ENCODE measurements at places on chromosomes 3 and 15.

- DNase-seq: no peak
These were observed 7.7 kb downstream of the STOML1 start for GRCh38 chr15:73984208-73984979.

GRCh38 chr3:52705438-52705687 is 228 bp downstream of the GLT8D1 start:
- DNase-seq: no peak

DNA sequence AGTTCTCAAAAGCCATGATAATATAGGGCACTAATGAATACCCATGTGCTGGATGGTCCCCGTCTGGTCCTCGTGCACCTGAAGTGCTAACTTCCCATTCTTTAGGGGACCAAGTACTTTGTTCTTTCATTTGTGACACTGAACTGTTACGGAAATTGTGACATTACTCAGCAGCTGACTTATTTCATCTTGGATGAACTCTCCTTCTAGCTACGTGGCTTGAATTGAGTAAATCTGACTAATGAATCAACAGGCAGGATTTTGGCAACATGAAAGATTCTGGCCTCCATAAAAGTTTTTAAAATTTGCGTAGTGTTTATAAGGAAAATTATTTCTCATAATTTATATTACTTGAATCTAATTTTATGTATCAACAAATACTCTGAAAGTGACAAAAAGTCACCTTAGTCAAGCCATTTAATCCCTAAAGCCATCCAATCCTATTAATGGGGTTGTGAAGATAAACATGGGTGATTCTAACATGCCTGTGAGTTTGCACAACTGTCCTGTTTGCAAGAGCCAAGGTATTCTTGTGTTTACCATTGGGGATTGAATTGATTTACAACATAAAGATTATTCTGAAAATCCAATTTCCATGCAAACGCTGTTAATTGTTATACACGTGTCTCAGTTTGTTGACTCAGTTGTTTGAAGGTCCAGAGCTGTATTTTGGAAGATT is 119.9 kb downstream of the AGBL1 start:
- DNase-seq: no peak

- no peak for DNase-seq
These were observed 128.8 kb upstream of the BFSP2 start for GRCh38 chr3:133271042-133271441.

DNA sequence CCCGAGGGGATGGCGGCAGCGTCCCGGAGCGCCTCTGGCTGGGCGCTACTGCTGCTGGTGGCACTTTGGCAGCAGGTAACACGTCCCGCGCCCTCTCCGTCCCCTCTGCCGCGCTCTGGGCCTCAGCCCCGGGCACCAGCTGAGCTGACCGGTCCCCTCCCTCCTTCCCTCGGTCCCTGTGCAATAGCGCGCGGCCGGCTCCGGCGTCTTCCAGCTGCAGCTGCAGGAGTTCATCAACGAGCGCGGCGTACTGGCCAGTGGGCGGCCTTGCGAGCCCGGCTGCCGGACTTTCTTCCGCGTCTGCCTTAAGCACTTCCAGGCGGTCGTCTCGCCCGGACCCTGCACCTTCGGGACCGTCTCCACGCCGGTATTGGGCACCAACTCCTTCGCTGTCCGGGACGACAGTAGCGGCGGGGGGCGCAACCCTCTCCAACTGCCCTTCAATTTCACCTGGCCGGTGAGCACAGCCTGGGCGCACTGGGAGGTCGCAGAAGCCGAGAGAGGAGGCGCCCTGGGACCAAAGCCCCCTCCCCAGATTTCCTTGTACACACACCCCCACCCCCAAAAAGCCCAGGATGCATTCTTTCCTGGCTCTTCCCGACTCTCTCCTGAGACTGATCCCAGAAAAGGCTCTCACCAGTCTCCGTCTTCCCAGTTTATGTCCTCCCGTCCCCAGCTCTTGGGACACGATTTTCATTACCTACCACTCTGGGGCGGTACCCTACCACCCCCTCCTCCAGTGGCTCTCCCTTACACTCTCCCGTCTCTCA is 705 bp downstream of the DLL4 start:
- DNase-seq: peak; percentile 57

GRCh38 chr3:18559331-18559842 is 134.2 kb upstream of the SATB1 start:
- DNase-seq: no peak

GRCh38 chr15:29039466-29040369 is 153.9 kb downstream of the APBA2 start:
- DNase-seq: no peak

- DNase-seq: no peak
These were observed 111.5 kb downstream of the CFAP44 start for GRCh38 chr3:113329757-113330156.

DNA sequence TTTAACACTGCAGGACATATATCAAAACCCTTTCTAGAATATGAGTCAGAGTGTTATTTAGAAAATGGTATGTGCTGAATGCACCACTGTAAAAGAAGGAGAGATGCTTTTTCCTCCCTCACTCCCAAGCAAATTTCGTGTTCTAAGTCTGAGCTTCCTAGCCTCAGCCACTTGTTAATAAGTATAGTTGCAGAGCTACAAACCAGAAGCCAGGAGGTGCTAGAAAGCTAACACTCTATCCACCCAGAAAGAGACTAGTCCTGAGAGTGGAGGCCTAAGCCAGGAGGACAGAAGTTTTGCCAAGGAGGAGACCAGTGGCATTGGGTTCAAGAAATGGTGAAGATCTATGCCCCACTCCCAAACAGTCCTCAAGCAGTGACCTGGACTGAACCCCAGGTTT is 40.5 kb upstream of the GYG1 start:
- DNase-seq: no peak

DNA sequence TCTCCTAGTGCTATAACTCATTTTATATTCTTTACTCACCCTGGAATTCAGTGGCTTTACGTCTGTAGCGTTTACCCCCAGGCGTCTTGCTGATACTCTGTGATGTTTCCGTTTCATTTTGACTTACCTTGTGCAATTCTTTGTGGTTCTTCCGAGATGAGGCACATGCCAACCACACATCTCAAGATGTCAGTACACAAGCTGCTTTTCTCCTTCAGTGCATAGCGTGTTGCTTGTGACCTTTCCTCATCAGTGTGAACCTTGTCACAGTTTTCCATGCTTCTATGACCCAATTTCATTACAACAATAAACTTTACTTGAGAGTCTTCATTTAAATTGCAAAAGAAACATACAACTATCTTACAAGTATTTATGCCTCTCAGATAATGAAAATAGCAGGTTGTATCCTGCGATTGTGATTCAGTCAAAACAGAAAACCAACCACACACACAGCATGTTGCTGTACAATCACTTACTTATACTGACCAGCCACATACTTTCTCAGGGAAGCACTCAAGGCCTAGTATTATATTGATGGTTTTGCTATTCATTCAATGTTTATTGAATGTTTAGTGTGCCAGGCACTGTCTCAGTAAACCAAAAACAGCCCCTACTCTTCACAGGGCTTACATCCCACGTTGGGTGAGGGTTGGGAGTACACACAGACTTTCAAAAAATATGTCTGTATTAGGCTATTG is 4.6 kb upstream of the TBL1XR1 start:
- no peak for DNase-seq

DNA sequence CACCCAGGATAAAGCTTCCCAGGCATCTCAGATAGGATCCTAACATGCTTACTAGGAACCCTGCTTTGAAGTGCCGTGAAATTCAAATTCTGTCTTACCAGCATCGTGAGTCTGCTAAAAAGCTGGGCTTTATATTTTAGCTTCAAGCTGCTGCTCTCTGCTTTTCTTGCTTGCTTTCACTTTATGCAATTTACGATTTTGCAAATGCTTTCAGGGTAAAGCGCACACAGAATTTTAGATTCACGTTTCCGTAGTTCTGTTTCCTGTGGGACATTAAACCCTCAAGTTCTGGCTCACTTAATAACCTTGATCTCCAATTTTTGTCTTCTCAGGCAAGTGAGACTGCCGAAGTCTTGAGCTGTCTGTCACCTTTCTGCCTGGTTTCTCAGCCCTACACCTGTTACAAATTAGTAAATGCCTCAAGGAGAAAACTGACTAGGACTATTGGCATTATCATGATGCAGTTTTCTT is 170.5 kb upstream of the TGFBR2 start:
- DNase-seq: no peak

GRCh38 chr3:115691964-115692363 is 68.7 kb downstream of the GAP43 start:
- DNase-seq: no peak

DNA sequence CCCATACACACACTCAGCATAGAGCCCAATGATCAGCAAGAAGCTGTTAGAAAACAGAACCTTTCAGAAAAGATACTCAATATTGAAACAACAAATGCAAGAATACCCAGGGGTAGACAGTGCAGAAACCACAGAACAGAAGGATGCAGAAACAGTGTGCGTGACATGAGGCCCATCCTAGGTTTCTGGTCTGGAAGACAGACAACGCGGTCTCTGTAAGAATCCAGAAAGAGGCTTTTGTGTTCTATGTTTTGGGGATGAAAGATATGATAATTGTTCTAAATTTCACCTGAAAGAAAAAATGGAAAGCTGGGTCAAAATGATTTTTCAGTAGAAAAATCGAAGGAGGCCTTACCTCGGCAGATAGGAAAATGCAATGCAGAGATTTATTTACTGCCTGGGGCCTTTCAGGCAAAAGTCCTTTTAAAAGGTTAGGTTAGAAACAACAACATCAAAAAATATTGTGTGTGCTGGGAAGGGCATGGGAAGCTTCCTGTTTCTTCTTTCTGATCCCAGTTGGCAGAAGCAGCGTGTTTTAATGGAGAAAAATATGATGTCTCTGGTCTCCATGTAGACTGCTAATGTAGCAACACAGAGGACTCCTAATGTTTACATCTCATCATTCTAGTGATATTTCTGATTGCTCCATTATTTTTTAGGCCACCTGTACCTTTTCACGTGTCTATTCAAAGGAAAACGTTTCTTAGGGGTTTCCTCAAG is 17.0 kb downstream of the SYNM start:
- DNase-seq: no peak

- DNase-seq: no peak
These were observed 423.6 kb downstream of the OTOL1 start for GRCh38 chr3:161920196-161920595.

DNA sequence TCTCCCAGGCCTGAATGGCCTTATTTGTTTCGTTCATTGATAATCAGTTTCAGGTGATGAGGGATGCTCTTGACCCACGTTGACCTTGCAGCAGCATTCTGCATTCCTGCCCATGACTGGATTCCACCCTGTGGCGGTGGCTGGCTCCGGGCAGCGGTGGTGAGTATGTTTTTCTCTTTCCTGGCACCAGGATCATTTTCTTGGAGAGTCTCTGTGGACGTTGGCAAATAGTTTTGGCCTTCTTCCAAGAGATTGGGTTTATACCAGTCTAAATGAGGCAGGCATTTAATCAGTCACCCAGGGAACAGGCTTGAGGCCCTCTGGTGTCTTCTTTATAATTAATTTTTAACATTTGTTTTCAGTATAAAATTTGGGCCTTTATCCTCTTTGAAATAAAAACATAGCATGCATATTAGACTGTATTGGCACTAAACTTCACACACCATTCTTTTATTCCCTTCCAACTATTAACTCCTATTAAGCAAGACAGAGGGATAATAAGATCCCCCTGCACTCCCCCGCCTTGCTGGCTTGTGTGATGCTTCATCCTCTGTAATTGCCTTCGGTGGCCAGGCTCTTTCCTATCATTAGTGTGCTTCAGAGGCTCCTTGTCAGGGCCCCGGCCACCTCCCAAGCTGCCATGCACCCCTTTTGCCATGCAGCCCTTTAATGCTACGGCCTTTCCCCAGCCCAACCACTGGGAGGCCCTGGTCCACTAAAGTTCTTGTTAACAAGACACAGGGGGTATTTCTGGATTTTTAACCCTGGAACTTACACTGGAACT is 176.2 kb upstream of the TOPAZ1 start:
- DNase-seq: no peak

DNA sequence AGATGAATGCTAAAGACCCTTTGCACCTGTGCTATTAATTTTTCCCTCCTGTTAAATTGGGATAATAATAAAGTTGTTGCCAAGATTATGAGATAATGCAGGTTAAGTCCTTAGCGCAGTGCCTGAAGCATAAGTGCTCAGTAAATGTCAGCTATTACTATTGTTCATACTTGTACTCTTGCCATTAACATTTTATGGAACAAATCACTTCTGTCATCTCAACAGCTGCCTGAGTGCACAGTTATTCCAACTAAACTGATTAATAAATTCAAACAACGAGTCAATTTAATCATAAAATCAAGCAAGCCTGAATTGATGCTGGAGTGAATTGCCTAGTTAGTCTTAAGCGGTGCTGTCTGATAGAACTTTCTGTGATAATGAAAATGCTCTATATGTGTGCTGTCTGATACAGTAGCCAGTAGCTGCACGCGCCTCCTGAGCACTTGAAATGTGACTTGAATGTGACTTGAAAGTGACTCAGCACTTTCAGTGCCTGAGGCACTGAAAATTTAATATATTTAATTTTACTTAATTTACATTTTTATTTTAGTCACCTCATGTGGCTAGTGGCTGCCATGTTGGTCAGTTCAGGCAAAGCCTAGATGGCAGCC is 198.7 kb upstream of the PFN2 start:
- peak; percentile 23 for DNase-seq

- DNase-seq: peak; percentile 17
These were observed 99.5 kb upstream of the FAM98B start for GRCh38 chr15:38354315-38354929.

DNA sequence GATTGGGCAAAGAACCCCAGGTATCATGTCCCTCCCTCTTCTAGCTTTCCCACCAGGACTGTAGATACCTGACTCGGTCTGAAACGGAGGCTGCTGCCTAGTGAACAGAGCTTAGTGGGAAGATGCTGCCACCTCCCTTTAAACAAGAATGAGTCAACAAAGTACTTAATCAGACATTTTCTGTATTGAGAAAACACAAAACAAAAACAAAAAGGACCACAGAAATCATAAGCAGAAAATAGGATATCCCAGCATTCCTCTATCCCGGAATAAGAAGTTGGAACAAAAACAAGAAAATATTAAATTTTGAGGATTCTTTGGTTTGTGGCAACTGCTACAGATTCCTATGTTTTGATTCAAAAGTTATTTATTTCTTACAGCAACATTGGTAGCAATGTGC is 51.7 kb upstream of the COL8A1 start:
- no peak for DNase-seq

DNA sequence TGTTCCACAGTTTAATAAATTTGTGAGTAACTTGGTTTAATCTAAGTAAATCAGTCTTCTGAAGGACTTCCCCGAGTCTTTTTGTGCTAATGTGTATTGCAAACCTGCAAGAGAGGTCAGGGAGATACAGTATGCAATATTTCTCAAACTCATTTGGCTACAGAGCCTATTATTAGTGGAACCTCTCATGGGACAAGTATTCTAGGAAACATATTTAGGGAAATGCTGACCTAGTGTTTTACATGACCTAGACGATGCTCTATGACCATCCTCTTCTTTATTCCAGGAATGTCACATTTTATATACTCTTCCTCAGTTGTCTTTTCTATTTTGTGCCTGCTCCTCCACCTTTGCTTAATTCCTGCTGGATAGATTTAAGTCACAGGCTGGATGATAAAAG is 327.8 kb upstream of the TBC1D5 start:
- no peak for DNase-seq

DNA sequence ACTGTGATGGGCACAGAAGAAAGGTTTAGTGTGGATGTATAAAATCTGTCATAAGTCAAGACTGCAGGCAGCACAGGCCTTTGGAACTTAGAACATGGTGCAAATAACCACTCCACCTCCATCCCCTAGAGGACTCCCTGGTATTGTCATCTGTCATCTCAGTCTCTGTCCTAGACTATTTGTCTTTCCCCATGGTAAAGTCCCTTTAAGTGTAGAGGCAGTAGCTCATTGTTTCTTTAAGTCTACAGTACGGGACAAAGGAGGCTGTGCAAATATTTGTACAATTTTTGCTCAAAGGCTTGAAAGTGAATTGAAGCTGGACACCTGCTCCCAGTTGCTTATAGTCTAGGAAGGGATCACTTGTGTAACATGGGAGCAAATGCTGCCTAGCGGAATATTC is 3.2 kb upstream of the PXYLP1 start:
- no peak for DNase-seq

Measured in left ventricle myocardium inferior (tissue), 1 donor.